AML-193 (cell line): ENCODE measurements at places on chromosomes 11 and 22.

DNA sequence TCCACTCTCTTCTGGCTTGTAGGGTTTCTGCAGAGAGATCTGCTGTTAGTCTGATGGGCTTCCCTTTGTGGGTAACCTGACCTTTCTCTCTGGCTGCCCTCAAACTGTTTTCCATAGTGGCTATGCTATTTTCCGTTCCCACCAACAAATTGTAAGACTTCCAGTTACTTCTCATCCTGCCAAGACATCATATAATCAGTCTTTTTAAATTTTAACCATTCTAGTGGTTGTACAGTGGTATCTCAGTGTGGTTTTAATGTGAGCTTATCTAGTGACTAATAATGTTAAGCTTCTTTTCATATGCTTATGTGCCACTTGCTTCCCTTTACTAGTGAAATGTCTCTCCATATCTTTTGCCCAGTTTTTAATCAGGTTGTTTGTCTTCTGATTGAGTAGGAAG lies 13.6 kb upstream of the TRIM29 start:
- DNase-seq, result no peak

DNA sequence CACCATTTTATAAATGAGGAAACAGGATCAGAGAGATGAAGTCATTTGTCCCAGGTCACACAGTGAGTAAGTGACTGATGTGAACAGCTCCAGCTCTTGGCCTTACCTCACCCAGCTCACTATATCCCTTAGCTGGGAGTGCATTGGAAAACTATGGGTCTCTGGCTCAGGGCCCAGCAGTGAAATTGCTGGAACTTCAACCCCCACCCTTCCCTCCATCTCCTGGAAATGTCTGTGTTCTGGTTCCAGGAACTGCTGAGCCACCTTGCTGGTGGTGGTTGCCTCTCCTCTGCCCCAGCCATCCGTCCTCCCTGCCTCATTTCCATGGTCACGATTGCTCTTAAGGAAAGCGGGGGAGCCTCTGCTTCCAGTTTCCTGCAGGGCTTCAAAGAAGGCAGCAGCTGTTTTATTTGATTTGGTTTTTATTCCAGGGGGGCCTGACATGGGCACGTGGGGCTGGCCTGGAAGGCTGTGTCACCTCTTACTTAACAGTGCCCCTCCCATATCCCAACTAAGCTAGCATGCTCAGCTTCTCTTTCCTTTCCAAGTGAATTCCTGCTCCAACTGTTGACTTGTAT lies 46.2 kb upstream of the CSTF3 start:
- no peak for DNase-seq

DNA sequence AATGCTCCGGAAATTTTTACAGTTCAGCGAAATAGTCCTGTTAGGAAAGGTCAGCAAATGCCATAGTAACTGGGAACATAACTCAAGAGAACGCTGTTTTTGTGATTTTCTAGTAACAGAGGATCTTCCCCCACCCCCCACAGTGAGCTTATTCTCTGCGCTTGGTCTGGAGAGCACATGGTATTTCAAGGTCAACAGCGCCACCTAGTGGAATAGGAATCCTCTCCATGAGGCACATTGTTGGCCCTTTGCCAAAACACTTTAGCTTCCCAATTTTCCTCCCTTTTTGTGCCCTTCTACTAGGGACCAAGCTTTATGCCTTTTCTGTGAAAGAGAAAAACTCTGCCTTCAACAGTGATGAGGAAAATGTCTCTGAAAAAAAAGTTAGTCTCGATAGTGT lies 13.2 kb upstream of the OR4C12 start:
- peak; percentile 61 for DNase-seq

GRCh38 chr11:120324932-120325810 lies at the start of gene TLCD5:
Gene TLCD5, plus strand, starts transcription at chr11:120325299. Its CDS starts 2,143 bp downstream, at chr11:120327442.
- no peak for DNase-seq

DNA sequence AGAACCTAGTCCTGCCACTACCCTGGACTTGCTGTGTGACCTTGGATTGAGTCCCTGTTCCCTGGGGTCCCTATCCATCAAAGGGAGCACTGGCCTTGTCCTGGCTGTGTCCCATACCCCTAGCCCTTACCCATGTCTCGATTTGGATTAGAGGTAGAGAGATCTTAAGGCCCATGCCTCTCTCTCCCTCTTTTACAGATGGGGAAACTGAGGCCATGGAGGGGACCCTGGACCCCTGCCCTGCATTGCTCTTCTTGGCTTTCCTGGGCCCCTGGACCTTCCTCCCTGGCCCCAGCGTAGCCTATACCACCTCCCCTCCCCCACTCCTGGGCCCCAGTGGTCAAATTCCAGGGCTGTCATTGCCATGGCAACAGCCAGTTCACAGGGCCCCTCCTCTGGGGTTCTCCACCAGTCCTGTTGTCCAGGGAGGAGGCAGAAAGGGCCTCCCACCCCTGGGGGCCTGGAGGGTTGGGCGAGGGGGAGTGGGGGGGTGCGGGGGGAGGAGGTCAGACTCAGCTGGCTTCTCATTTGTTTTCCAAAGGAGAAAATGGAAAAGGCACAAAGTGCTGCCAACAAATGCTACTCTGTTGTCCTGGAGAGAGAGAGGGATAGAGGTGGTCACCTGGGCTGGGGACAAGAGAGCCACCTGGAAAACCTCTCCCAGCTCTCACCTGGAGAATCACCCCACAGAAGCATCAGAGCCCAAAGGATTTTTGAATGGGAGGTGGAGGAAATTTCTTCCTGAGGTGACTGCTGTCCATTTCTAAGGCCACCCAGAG lies 23.3 kb downstream of the ARHGEF17 start:
- no peak for DNase-seq

- DNase-seq, result no peak
Observed at GRCh38 chr11:126917531-126918204, 82.9 kb downstream of the KIRREL3 start.

DNA sequence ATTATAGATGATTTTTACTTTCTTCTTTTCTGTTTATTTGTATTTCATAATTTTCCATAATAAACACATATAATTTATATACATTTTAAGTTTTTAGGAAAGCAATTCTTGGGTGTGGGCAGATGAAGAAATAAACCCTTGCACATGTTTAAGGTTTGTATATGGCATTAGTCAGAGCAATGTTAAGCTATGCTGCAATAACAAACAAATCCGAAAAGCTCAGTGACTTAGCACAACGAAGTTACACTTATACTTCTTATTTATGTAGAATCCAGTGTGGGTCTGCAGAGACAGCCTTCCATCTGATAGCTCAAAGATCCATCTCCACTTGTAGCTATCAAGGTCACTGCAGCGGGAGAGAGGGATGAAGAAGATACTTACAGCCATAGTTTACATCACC lies 68.5 kb upstream of the BARX2 start:
- no peak for DNase-seq

DNA sequence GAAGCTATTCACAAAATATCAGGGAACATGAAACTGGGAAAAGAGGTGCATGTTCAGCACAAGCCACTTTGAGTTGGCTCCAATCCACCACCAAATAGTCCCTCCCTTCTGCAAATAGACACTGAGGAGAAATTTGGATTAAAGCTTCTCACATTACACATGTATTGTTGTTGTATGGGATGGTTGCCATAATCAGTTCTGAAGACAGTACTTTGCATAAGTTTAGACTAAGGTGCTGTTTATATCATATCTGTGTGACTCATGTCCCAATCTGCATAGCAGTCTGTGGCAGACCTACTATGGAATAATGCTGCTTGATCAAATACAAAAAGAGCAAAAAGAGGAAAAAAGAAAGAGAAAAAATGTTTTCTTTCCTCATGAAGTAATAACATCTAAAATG lies 376.7 kb upstream of the DDI1 start:
- no peak for DNase-seq

DNA sequence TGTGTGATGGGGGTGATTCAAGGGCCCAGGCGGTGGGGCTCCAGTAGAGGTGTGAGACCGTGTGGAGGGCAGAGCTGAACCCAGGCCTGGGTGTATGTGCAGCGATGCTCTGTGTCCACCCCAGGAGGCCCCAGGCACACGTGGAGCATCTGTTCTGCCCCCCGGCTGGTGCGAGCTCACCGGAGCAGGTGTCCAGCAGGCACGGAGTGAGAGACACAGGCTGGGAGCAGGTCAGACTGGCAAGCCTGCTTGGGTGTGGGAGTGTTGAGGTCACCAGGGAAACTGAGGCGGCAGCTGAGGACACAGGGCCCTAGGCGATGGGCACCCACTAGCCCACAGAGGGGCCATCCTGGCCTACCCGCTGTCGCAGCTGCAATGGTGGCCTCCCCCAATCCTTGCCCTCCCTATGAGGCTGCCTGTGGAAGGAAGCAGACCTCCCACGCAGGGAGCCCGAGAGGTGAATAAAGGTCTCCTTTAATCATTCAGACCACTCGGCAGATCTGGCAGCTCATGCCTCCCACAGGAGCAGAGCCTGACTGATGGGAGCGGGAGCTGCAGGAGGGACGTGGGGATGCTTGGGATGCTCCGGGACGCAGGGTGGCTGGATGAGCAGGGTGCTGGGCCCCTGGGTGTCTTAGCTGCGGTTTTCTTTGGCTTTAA lies 1165.1 kb downstream of the BRD1 start:
- DNase-seq, result no peak

DNA sequence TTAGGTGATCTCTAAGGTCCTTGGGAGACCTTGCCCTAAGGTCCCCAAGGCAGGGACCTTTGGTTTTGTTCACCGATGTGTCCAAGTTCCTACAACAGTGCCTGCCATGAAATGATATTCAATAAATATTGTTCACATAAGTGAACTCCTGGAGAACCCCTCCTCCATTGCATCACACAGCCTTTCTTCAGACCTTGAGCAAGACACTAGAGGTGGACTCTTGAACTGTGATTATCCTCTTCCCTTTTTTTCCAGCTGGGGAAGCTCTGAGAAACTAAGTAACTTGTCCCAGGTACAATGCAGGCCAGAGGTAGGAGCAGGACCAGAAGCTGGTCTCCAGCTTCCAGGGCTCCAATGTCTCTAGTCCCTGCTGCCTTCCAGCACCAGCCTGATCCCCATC lies 76.6 kb upstream of the LMO1 start:
- peak; percentile 48 for DNase-seq

DNA sequence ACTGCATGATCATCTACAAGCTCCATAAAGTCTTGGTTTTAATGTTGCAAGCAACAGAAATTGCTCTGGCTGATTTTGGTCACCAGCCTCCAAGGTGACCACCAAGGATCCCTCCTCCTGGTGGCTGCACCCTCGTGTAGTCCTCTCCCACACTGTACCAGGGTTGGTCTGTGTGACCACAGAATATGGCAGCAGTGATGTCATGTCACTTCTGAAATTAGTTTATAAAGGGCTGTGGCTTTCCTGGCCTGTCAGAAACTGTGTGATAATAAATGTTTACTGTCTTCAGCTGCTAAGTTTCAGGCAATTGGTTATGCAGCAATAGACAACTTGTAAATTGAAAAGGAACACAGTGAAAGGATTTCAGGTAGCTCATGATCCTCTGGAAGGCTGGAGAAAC lies 5.3 kb upstream of the PRDM11 start:
- DNase-seq, result no peak
